ENCODE measurements at places on chromosomes 13 and 19.

GRCh38 chr19:48149430-48149829 is 20.7 kb downstream of the LIG1 start:
- no peak for DNase-seq

DNA sequence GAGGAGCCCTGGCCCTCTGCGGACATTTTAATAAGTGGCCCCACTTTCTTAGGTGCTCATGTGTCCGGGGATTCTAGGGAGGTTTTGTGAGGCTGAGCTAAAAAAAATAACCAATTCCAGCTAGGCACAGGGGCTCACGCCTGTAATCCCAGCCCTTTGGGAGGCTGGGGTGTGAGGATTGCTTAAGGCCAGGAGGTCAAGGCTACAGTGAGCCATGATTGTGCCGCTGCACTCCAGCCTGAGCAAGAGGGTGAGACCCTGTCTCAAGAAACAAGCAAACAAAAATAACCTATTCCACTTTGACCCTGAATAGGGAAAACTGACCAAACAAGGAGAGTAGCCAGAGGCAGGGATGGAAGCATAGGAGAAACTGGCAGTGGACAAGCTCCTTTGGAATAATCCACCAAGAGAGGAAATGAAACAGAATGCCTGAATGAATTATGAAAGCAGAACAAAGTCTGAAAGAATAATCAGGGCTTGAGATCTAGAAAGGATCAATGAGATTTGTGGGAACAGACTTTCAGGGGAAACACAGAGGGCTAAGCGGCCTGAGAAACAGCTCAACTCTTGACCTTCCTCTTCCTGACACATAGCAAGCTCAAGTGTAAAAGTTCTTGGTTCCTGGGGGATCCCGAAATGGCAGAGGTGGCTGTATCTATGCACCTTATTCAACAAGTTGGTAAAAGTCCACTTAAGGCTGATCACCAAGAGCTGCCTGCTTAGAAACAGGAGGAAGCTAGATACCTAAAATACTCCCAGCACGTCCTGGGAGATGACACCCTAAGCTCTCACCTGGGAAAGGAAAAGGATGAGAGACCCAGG is 30.1 kb upstream of the FFAR2 start:
- DNase-seq: no peak

DNA sequence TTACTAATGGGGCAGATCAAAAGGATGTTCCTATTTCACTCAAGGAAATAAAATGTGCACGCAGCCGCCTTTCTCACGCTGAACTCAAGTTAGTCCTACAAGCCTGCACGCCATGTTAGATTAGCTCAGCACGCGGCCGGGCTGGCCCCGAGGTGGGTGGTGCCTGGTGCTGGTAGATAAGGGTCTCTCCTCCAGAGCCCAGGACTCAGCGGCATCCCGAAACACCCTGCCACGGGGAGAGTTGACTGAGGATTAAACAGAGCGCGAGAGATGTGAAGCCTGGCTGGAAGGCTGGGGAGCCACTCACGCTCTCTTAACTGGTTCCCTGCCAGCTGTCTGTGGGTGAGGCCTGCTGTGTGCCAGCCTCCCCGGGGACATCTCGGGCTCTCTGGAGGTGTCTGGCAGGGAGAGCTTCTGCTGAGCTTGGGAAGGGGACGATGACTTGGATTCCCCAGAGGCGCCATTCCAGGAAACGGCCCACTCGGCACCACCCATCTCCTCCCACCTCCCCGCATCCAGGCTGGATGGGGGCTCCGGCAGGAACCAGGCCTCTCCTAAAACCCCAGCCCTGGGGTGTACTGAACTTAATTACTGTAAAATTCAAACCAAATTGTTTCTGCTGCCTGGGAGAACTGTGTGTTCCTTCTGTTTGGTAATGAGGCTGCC is 122.2 kb downstream of the KDM4B start:
- DNase-seq: no peak

GRCh38 chr13:110277357-110277975 is 29.5 kb downstream of the COL4A1 start:
- DNase-seq: no peak

GRCh38 chr19:3456925-3457527 is 23.3 kb downstream of the SMIM24 start:
- DNase-seq: no peak

DNA sequence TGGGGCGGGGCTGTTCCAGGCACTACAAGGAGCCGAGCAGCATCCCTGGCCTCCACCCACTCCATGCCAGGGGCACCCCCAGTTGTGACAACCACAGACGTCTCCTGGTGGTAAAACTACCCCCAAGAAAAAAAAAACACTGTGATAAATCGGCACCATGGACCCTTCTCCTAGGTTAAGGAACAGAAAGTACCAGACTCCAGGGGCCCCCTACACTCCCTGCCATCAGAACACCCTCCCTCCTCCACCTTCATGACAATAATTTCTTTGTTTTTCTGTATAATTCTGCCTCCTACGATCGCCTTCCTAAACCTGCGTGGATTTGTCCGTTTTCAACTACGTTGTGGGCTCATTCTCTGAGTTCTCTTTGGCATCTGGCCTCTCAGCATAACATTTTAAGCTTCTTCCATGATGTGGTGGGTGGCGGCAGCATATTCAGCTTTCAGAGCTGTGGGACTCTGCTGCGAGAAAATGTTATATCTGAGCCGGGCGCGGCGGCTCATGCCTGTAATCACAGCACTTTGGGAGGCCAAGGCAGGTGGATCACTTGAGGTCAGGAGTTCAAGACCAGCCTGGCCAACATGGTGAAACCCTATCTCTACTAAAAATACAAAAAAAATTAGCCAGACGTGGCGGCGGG is 8.6 kb downstream of the TLE2 start:
- DNase-seq: no peak
